ENCODE measurements at places on chromosomes 13 and 19. TPM values are rescaled to one million over a fixed set of nuclear protein-coding genes. Genes with fewer than 3 reads are reported as not detected.
A peak's percentile ranks its signal among the peaks of the same experiment; 100 is the strongest.

The ZNF534 gene
- total RNA-seq = 0.07 TPM

- no peak for DNase-seq
These were observed 1.2 kb upstream of the NKPD1 start for GRCh38 chr19:45161738-45162607.

DNA sequence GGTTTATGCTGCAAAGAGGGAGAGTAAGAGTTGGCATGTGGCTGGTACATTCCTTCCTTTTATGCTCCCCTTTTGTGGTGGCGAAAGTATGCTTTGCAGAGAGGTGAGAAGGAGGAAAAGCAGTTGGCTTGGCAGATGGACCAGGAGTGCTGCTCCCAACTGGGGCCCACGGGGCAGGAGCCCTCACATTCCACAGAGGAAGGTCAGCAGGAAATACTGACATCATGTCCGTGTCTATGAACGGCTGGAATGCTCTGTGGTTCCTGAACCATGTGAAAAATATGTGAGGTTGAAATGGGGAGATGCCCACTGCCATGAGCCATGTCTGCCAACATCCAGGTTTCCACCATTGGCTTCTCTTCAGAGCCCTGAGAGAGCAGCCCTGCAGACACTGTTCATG, 33.3 kb upstream of the GAS6 start:
- peak; percentile 89 for DNase-seq

- DNase-seq = no peak
These were observed 3.9 kb downstream of the AP1M2 start for GRCh38 chr19:10583036-10583776.

Data from epithelial cell of proximal tubule (primary cell).